ENCODE measurements at places on chromosomes 3 and 15.
A peak's percentile ranks its signal among the peaks of the same experiment; 100 is the strongest.

GRCh38 chr3:140822401-140823047, 119.1 kb upstream of the SLC25A36 start:
- DNase-seq: no peak

DNA sequence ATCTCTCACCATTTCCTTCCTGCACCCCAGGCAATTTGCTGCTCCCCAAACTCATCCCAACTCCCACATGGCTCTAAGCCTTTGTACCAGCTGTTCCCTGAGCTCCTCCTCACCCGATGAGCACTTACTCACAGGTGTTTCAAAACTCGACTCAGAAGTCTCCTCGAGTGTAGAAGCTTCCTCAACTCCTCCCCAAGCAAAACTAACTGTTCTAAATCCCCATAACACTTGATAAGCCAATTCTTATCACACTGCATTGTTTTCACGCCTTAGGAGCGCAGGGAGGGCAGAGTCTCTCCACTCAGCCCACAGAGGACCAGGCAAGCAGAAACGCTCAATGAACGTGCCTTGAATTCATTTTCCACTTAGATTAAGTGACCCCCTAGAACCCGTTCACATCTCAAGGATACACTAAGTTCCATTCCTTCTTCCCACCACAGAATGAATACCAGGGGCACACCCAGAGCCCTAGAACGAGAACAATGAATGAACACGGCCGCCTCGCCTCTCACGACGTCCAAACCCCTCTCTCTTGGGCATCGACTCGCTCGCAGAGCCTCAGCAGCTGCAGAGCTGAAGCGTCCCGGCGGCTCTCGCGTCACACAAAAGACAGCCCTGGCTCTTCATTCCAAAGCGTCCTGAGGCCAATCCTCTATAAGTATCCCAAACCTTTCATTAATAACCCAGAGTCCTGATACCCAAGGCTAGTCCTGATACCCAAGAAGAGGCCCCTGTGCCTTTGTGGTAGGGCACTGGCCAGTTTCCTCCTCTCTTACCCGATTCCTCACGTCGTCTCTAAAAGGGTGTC, 1.1 kb downstream of the RAF1 start:
- DNase-seq: peak; percentile 63

DNA sequence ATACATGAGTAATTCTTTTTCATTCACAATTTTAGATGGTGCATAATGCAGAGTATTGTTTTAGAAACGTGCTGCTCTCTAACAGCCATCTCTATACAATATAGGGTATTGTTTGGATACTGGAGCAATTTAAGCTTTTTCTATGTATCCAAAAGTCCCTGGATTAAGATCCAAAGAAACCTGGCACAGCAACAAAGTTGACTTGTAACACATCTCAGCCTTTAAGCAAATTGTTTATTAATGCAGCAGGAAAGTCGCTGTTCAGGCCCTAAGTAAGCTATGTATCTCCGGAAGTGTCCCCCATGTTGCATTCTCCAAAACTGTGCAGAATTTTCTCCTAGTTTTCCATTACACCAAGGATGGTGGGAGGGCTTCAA, 7.3 kb downstream of the VGLL4 start:
- no peak for DNase-seq

DNA sequence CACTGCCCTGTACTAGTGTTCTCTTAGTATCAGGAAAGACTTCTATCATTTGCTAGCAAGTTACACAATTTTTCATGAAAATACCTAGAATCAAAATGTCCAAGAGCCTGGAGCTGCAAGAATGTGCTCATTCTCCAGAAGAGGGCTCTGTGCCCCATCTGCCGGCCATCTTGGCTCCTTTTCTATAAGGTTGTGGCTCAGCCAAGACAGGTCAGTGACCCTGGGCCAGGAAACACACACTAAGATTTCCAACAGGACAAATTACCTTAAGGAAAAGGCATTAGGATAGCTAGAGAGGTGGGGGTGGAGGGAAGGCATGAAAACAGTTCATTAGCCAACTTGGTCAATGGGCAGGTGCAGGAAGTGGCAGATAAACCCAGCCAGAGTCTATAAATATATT, 20.7 kb downstream of the TIMP4 start:
- DNase-seq: peak; percentile 32

DNA sequence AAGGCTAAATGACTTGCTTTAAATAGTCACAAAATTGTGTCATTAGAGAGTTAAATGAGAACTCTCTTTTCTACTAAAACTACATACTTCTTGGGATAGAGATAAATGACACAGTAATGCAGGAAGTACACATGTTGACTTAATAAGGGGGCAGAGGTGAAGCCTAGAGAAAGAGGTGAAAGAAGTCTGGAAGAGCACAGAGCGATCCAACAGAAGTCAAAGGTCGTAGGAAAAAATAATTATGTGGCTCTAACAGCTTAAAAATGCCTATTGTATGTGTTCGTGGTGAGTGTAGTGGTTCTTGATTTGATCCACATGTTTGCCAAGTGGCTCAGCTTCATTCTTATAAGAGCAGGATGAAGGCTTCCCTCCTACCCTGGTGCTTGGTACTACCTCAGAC, 61.7 kb downstream of the TMEM212 start:
- DNase-seq: no peak

- no peak for DNase-seq
These were observed 46.0 kb downstream of the TEX9 start for GRCh38 chr15:56411122-56411749.

GRCh38 chr3:105177576-105177975, 189.1 kb upstream of the ALCAM start:
- no peak for DNase-seq
